Type B pancreatic cell (in vitro differentiated cells): ENCODE measurements at places on chromosomes 12 and 14.

GRCh38 chr12:53423597-53423996 lies at the start of gene AMHR2:
TSS of gene AMHR2 (plus strand) at chr12:53423855. CDS start at chr12:53423935, 80 bp downstream.
- no peak for DNase-seq

DNA sequence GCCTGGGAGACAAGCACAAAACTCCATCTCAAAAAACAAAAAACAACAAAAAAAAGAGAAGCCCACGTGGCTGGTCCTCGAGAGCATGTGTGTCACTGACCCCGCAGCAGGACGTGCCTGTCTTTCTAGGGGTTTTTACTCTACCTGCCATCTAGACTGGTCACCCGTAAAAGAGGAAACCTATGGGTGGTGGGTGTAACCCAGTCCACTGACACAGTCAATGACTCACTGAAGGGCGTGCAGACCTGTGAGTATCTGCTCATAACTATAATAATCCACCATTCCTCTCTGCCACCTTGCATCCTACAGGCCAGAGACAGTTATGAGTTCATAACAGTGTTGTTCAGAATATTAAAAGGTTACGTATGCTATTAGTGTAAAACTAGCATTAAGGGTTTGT lies 4.6 kb downstream of the GOLGA3 start:
- DNase-seq = no peak

DNA sequence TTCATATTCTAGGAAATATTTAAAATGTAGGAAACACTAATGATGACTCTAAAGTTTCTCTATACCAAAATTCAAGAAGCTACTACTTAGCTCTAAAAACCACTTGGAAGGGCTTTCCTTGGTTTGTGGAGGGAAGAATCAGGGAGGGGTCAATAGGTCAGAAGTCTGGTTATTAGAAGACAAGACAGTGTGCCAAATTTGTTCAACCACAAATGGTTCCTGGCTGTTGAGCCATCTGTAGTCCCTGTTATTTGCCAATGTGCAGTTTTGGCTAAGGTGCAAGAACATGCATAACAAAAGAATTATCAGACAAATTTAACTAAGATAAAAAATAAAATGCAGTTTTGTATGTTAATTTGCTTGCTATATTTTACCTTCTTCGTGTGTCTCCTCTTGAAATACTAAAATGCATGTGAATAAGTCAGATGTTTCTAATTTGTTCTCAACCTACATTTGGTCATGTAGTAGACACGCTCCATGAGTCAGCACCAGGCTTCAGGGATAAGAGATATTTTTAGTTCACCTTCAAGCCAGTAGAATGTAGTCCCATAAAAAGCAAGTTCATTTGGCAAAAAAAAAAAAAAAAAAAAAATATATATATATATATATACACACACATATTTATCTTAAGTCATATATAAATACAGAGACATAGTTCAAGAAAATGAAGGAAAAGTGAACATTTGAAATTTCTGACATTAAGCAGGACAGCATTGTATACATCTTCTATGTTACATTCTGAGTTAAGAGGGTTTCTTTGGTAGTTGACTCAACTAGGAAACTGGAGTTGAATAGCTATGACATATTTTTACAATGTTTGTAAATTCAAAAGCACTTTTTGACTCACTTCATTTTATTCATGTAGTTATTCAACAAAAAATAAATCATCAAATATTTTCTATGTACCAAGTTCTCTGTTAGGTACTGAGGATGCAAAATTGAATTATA lies 123.3 kb downstream of the KCNC2 start:
- no peak for DNase-seq

- no peak for DNase-seq
Observed at GRCh38 chr14:72590577-72590976, 303.3 kb downstream of the DPF3 start.

DNA sequence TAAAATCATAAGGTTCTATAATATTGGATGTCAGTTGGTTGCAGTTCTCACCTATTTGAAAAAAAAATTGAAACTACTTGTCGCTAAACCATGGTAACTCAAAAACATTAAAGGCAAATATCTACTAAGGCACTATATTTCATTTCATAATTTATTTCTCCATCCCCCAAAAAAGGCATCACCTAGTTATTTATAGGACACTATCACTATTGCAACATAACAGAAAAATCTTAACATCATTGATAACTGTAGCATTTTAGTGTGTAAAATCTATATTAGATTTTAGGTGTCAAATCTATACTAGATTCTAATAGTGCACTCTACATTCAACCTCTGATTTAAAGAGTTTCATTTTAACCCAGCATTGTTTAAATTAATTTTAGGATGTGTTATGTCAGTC lies 1.7 kb downstream of the SPTSSA start:
- no peak for DNase-seq

GRCh38 chr12:20628226-20628787 lies 66.8 kb upstream of the SLCO1C1 start:
- no peak for DNase-seq

- no peak for DNase-seq
Observed at GRCh38 chr14:102046337-102047278, 40.2 kb downstream of the HSP90AA1 start.

DNA sequence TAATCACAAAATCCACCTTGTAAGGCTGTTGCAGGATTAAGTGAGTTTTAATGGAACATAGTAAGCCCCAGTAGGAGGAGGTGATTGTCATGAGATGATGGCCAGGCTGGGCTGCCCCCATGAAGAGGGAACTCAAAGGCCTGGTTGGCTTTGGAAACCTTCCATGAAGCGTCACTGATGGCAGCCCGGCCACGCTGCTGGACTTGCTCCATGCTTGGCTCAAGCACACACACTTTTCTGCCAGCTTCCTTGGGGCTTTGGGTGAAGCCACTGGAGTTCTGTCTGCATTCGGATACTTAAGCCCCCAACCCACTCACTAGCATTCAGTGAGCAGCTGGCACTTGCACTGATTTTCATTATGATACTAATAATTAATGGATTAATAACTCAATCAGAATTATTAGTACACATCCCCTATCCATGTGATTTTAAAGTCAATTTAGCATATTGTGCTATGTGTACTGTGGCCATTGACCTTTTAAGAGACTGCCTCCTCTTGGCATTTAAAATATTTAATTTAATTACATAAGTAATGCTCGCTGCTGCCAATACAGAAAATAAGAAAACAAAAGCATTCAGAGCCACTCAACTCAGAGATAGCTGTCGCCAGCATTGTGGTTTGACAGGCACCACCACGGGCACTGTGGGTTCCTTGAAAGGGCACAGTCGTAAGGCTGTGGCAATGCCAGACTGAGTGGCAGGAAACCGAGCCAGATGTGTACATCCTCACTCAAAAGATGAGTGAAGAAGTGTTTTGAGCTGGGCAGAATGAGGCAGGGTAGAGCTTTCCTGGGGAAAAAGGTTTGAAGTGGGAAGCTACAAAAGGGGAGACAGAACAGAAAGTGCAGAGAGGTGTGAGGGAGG lies 15.9 kb downstream of the KRT85 start:
- no peak for DNase-seq

DNA sequence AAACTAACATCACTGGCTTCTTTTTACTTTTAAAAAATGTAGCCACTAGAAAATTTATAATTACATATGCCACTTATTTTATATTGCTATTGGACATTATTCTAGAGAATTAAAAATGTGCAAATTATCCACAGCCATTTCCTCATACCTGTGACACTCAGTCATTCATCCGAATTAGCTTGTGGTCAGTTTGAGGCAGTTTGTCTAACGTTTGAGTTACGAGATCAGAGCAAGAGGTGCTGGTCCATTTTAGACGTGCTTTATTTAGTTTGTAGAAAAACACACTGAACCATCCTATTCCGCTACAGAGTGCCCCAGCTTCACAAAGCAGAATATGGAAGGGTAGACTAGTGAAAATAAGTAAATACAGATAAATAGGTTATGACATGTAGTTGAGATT lies 513.0 kb downstream of the NRXN3 start:
- no peak for DNase-seq

DNA sequence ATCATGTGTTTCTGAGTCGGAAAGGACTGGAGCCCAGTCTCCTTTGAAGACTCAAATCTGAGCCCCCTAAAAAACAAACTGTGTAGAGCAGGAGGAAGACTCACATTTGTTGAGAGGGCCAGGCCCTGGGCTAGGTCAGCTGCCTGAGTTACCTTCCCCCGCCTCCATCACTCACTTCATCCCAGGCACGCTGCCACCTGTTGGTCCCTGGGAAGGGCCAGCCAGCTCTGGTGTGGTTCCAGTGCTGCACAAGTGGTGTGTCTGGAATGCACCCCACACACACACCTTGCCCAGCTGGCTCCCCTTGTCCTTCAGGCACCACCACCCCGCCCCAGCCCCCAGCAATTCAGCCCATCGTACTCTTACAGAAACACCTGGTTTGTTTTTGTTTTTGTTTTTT lies 9.0 kb downstream of the MVK start:
- DNase-seq = no peak

GRCh38 chr12:48854488-48854887 lies 2.5 kb upstream of the DDX23 start:
- no peak for DNase-seq

- DNase-seq = no peak
Observed at GRCh38 chr14:82661258-82661657, 1127.6 kb upstream of the SEL1L start.

DNA sequence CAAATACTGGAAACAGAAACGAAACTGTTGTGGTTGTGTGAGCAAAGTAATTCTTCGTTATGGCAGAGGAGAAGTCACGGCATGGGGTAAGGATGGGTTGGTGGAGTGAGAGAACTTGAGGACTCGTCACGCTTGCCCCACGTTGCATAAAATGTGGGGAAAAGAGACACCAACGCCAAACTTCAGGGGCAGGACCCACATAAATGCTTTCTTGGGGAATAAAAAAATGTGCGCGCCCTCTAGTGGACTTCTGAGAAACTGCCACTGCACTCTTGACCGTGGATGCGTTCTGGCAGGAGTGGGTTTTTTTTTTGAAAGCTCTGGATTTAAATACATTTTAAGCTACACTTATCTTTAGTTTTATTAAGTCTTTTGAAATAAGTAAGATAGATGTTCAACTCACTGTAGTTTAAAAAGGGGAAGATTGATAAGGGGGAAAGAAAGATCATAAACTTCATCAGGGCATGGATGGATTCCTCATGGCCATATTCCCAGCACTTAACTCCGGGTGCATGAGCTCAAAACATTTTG lies 4.1 kb upstream of the IGF1 start:
- no peak for DNase-seq

GRCh38 chr14:92040431-92041051 lies 682 bp upstream of the TRIP11 start:
- no peak for DNase-seq

GRCh38 chr12:49253033-49253623 lies 11.8 kb upstream of the TUBA1C start:
- no peak for DNase-seq

- no peak for DNase-seq
Observed at GRCh38 chr12:131045705-131046460, 92.2 kb downstream of the ADGRD1 start.

DNA sequence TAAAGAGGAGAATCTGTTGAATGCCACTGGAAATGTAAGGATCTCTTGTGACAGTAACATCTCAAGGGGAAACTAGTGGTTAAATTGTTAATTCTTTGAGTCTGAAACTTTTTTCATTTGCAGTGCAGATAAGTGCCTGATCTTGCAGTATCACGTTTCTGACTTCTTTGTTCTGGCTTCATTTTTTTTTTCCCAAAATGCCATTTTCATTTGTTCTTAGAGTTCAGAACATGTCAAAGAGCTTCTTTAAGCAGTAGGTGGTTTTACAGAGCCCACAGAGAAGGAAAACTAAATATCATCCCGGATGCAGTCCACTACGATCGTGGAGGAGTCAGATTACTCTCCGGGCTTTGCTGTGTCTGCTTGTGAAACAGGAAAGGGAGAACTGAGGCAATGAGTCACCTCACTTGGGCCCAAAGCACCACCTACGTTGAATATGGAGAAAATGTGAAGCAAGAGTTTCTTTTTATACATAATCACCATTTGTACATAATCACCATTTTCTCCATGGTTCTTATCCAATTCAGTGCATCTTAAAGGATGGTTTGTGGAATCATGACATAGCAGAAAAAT lies 43.9 kb downstream of the HMGA2 start:
- no peak for DNase-seq

DNA sequence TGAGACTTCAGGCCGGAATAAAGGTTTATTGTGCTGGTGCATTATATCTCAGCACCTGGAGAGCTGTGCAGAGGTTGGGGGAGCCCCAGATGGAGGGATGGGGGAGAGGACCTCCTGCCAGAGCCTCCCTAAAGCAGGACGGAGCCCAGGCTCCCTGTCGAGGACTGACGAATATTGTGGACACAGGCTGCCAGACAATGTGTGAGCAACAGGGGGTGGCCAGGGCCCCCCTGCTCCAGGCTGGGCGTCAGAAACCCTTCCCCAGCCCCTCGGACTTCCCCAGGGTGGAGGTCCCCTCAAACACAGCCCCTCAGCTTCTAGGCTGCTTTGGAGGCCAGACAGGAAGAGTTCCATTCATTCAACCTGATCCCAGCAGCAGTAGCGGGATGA lies 8.0 kb downstream of the TMEM119 start:
- no peak for DNase-seq

- DNase-seq = no peak
Observed at GRCh38 chr14:91352053-91352452, 65.6 kb downstream of the CCDC88C start.

DNA sequence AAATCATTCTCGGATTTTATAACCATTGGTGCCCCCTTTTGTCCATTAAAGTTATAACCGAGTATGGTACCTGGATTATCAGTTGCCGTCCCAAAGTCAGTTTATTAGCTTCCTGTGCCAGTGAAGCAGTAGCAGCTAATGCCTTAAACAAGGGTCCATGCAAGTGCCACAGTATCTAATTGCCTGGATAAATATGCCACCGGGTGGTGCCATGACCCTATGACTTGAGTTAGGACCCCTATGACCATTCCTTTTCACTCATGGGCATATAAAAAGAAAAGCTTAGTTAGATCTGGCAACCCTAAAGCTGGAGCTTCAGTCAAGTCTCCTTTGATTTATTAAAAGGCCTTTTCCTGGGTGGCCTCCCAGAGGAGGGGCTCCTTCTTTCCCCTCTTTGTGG lies 1314.6 kb downstream of the TMEM121 start:
- no peak for DNase-seq

- no peak for DNase-seq
Observed at GRCh38 chr12:84842406-84843013, 70.1 kb downstream of the SLC6A15 start.

DNA sequence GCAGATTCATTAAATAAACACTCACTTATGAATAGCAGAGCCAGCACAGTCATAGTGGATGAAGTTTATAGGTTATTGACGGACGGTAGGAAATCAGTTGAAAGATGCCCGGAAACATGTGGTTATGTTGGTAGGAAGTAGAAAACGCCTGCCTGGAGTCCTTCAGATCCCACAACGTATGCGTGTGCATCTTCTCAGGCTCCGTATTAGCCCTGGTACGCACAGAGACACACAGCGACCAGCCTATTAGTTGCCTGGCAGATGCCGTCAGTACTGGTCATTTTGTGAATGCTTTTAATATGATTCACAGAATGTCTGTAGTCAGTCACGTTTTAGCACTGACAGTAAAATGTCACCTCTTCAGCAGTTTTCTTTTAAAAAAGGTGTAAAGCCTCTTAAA lies 196.4 kb downstream of the RGS6 start:
- DNase-seq = no peak

- no peak for DNase-seq
Observed at GRCh38 chr12:62928632-62929031, 6.3 kb downstream of the PPM1H start.
